ENCODE measurements at places on chromosomes 6 and 20.

DNA sequence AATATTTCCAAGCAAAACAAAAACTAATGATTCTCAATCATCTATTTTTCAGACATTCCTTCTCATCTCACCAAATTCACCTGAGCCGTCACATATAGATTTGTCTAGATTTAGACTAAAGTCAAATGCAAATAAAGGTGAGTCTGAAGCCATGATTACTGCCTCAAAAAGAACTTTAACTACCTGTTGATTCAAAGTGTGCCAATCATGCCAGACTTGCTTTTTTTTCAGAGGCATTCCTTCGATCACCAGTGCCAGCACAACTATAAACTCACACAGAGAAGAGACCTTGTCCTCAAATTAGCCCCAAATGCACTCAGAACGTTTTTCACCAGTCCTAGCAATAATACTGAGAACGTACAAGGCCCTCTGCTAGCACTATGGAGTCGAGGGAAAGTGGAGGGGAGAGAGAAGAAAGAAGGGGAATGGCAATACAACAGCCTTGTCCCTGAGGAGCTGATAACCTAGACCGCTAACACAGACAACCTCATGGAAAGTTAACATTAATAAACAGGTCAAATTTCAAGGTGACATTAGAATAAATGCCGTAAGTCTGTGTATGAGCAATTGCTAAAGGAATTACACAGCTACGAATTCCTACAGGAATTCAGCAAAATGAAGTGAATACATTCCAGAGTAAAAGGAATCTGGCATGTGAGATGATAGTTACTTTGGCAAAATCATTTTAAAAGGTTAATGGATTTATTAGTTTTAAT lies 60.9 kb downstream of the EPB41L2 start:
- peak; percentile 19 for DNase-seq

DNA sequence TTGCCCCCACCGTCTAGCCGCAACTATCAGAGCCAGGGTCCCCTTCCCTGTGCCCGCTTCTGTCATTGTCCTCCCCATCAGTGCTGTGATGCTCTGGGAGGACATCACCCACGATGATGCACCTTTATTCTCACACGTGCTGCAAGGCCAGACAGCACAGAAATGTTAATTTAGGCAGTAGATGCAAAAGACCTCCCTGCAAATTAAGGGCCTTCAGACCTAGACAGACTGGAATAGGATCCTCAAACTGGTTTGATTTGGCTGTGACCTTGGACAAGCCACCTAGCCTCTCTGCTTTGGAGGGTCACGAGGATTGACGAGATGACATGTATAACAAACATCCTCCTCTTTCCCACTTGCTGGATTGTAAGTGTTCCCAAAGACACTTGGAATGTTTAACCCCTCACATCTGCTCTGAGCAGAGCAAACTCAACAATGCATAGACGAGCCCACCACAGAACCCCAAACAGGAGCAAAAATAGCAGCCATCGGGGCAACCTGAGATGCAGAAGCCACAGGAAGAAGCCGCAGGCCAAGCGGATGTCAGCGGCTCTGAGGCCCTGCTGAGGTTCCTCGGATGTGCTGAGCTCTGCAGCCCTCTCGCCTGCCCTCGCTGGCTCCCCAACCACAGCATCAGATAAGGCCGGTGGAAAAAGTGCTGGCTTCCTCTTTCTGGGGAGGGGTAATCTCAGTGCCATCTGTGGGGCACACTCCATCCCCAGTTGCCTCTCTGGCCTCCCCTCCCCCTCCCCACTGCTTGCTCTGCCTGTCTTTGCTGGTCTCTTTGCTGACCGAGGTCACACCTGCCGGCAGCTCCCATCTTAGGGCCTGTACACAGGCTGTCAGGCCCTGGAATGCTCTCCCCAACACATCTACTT lies 35.3 kb downstream of the TOX2 start:
- DNase-seq: no peak

DNA sequence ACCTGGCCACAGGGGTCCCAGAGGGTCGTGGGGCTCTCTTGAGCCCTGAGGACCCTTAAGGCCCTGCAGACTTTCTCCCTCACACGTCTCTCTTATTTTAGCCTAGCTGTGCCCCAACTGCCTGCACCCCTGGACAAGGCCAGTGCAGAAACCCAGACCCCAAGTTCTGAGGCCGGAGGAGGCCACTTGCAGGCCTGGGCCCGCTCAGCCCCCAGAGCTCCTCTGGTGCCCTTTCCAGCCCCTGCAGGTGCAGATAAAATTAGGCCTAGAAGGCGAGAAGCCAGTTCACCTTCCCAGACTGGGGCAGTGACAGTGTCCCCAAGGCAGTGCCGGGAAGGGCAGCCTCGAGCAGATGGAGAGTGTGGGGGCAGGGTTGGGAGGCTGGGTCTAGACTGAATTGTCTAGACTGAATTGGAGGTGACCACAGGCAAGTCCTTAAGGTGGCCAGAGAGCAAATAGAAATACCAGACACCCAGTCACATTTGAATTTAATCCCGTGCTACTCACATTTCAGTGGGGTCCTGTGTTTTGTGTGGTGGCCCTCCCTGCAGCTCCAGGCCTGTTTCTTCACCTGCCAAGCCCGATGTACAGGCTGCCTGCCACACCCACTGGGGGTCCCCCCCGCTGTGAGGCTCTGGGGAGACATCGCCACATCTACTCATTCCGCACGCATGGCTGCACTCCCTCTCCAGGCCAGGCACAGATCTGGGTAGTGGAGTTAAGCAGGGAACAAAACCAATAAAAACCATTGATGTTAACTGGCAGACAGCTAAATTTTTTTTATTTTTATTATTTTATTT lies 8.6 kb upstream of the IP6K3 start:
- DNase-seq: no peak

- DNase-seq: no peak
Observed at GRCh38 chr6:100617633-100618350, 153.1 kb upstream of the SIM1 start.

DNA sequence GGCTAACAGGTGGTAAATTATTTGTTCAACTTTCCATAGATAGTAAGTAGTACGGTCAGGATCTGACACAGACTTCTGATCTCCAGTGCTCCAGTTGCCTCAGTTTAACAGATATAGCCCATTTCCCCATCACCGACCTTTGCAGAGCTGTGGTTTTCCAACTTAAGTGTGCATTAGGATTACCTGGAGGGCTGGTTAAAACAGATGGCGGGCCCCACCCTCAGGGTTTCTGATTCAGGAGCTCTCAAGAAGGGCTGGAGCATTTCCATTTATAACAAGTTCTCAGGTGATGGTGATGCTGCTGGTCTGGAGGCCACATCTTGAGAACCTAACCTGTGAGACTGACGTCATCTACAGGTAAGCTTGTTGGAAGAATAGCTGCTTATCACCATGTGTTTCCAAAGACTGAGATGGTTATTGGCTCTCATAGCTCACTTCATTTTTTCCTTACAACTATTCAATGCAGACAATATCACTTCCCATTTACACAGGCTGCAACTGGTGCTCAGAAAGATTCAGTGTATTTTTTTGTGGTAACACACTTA lies 360.1 kb upstream of the CHD6 start:
- no peak for DNase-seq

DNA sequence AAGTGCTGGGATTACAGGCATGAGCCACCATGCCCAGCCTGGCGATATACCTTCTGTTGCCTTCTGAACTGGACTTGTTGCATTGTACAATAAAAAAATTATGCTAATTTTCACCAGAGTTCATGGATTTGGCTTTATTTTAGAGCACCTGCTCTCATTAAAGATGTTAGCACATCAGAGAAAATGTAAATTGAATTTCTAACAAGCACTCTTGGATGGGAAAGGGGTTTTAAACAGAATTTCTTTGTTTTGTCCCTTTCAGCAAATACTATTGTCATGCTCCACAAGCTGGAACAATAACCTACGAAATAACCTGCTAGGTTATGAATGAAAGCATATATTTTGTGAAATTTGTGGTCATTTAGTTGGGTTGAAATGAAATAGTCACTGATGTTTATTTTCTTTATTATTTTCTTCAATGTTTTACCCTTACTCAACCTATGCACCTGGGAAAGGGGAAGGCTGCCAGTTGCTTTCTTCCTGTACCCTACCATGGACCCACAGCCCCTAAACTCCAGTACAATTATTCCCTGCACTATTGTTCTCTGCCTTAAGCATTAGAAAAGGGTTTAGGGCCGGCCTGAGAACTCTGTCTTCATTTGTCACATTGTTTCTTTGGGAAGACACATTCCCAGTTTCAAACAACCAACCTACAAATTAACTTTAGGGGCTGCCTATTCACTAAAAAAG lies 22.2 kb downstream of the ZDHHC14 start:
- no peak for DNase-seq

DNA sequence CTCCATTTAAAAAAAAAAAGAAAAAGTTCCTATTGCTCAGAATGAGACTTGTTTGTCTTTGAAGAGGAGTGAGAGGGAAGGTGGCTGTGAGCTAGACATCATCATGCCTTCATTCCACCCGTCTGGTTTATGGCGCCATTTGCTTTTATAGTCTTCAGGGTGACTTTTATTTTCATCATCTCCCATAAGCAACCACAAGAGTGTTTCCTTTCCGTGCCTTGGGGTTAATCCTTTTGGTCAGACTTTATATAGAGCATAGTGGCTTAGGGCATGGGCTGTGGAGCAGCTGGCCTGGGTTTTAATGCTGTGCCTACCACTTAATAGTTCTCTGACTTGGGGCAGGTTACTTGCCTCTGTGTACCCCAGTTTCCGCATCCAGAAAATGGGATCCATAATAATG lies 77.8 kb downstream of the RREB1 start:
- no peak for DNase-seq

DNA sequence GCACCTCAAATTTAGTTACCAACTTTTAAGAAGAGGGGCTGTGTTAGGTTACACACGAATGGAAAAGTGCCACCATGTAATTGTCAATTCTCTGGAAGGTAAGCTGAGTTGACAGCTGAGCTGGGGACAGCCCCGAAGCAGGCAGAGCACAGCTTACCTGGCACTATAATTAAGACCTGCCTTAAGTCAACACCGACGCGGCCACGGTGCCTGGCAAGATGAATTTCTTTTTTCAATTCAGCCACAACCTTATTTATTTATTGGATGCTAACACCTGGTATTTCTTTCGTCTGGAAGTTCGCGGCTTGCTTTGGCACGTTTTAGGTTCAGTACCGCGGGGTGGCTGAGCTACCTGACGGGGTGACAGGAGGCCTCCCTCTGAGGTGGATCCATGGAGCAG lies 40.6 kb upstream of the NFATC2 start:
- DNase-seq: no peak

- no peak for DNase-seq
Observed at GRCh38 chr20:49516916-49517804, 34.7 kb upstream of the KCNB1 start.

GRCh38 chr6:15266423-15266996 lies 20.6 kb downstream of the JARID2 start:
- DNase-seq: no peak

- DNase-seq: no peak
Observed at GRCh38 chr20:57040924-57041323, 225.5 kb downstream of the BMP7 start.

DNA sequence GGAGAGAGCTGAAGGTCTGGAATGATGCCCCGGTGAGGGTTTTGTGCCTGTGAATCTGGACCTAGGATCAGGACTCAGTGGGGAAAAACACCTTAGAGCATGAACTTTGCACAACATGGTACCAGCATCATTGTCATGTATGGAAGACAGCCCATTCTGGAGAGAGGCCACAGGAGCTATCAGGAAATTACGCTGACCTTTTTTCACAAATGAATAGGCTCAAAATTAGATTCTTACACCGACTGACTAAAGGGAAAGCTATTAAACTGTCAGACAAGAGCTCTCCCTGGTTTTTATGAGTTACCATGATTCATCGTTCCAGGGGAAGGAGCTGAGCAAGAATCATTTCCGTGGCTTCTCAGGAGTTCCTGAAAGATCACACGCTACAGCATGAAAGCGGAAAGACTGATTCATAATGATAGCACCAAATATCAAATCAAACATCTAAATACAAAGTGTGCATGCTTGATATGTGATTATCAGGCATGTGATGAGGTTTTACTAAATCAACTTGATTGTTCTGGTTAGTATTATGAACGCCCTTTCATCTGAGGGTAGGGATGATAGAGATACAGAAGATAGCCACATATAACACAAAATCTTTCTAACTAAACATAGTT lies 224.9 kb upstream of the SMLR1 start:
- DNase-seq: peak; percentile 88
